ENCODE measurements at places on chromosomes 16 and 17. TPM values are rescaled to one million over a fixed set of nuclear protein-coding genes. Genes with fewer than 3 reads are reported as not detected.

GRCh38 chr17:73255671-73256181 is 6.0 kb downstream of the CPSF4L start:
- no peak for DNase-seq

GRCh38 chr16:82758904-82759303 is 132.1 kb downstream of the CDH13 start:
- DNase-seq = no peak

GRCh38 chr16:55272744-55273143 is 51.3 kb upstream of the IRX6 start:
- DNase-seq = no peak

Gene IRX5
- total RNA-seq = 1.5 TPM

Gene ATP2A1
- 2.4 TPM for total RNA-seq

All from NCI-H460 (cell line).